ENCODE measurements at places on chromosomes 7 and 10.

- DNase-seq, result no peak
Observed at GRCh38 chr10:85612833-85613232, 753.8 kb downstream of the GRID1 start.

DNA sequence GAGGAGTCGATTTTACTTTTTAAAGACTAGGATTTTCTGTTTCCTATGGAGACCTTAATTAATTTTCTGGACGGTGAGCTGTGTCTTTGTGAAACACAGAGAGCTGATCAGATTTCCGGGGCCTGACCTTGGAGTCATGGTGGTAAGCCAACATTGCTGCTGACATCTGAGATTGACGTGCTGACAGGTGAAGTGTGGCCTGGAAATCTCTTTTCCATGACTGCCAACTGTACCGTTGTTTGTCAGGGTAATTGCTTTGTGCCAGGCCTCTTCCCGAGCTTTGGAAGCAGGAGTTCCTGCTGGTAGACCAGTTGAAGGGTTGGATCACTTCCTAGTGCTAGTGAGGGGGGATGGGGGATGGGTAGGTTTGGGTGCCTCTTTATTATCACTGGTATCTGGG is 71.2 kb downstream of the ADRA2A start:
- DNase-seq, result no peak

DNA sequence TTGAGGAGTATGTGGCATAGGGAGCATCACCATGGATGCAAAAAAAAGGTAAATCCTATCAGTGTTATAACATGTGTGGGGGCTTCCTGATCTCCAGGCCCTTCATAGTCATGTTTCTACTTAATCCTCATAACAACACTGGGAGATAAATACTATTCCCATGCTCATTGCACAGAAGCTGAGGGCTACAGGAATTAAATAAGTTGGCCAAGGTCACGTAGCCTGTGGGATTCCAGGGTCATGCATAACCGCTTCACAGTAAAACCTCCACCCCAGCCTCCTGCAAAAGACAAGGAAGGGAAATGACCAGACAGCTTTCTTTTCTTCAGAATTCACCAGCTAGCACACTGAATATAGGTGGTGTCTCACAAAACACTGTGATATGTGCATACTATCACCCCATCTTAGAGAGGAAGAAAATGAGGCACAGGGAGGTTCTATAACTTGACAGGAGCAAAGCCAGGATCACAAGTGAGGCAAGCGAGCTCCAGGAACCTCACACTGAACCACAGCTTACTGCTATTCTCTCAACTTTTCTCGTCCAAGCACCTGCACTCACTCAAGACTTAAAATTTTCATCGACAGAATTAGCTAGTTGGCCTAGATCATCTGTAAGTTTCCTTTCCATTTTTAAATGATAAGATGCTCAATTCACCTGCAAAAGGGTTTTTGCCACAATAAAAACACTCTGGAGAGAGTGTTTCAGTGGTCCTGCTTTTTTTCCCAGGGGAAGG is 13.4 kb downstream of the JAZF1 start:
- DNase-seq, result no peak

DNA sequence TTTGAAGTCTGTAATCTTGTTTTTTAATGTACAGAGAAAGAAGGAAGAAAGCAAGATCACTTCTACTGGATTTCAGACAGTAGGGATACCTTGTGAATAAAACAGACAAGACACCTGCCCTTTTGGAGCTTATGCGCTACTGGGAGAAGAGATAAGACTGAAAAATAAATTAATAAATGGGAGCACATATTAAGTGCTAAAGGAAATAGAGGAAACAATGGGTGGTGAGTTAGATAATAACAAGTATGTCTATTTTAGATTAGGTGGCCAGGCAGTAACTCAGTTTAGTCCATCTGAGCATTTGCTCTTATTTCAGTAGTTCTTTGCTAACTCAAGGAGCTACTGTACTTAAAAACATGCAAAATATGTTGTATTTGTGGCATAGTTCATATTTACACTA is 15.9 kb downstream of the MIOS start:
- no peak for DNase-seq

DNA sequence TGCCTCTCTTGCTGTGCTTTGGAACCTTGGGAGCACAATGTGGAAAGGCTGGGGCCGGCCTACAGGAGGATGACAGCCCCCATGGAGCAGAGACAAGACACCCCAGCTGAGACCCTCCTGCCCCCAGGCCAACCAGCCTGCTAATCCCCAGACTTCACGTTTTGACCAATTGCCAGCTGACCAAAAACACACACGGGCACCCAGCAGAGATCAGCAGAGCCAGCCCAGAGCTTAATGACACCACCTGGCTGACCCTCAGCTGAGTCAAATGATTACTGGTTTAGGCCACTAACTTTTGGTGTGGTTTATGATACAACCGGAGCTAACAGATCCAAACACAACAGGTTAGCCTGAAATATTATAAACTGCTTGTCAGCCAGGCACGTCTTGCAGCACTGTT is 111.2 kb upstream of the KIF5B start:
- no peak for DNase-seq

- no peak for DNase-seq
Observed at GRCh38 chr10:112912410-112912928, 37.6 kb upstream of the TCF7L2 start.

DNA sequence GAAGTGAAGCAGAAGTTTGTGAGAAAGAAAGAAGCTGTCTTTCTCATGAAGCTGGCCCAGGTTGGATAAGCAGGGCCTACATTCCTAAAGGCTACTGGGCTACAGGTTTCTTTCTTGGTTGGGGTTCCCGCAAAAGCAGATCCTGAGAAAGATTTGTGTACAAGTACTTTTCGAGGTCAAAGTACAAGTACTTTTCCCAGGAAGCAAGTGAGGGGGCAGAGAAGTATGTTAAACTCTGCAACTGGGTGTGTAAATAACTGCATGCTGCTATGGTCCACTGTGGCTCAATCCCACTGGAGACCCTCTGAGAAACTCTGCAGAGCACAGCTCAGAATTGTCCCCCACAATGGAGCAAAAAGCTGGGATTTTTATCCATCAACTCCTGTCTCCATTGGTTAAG is 28.7 kb downstream of the LSM5 start:
- no peak for DNase-seq

GRCh38 chr10:101438881-101439391 is 85.0 kb downstream of the BTRC start:
- DNase-seq, result no peak

- no peak for DNase-seq
Observed at GRCh38 chr7:147937428-147937827, 653.1 kb upstream of the C7orf33 start.

- no peak for DNase-seq
Observed at GRCh38 chr7:110105840-110106239, 985.1 kb upstream of the LRRN3 start.

- no peak for DNase-seq
Observed at GRCh38 chr7:158816995-158817394, 12.3 kb downstream of the ESYT2 start.

- no peak for DNase-seq
Observed at GRCh38 chr7:44936322-44936721, 42.5 kb downstream of the MYO1G start.

DNA sequence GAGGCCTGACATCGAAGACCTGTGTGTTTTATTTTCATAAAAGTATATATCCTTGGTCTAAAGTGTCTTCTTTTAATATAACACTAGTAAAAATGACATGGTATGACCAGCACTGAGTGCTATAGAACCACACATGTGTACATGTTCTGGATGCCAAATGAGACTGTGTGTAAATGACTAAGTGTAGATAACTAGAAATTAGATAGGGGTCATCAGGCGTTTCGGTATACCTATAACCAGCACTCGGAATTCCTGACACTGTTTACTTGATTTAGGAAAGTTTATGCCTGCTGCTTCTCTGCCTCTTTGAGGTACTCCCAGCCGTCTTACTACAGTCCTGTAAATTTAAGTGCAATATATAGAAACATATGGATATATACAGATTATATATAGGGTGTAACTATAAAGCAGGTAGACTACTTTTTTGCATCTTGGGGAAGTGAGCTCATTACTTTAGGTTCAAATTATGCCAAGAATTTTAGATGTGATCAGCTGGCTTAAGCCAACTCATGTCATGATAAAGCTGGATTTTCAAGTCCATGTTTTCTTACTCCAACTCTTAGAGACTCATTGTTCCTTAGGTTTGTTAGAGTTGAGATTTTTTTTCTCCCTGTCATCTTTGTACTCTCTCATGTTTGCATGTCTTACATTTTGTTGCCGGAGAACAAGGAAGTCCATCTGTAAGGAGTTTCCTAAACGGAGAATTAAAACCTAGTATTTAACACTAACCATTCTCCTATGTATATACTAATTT is 62.9 kb downstream of the KLHDC10 start:
- no peak for DNase-seq

DNA sequence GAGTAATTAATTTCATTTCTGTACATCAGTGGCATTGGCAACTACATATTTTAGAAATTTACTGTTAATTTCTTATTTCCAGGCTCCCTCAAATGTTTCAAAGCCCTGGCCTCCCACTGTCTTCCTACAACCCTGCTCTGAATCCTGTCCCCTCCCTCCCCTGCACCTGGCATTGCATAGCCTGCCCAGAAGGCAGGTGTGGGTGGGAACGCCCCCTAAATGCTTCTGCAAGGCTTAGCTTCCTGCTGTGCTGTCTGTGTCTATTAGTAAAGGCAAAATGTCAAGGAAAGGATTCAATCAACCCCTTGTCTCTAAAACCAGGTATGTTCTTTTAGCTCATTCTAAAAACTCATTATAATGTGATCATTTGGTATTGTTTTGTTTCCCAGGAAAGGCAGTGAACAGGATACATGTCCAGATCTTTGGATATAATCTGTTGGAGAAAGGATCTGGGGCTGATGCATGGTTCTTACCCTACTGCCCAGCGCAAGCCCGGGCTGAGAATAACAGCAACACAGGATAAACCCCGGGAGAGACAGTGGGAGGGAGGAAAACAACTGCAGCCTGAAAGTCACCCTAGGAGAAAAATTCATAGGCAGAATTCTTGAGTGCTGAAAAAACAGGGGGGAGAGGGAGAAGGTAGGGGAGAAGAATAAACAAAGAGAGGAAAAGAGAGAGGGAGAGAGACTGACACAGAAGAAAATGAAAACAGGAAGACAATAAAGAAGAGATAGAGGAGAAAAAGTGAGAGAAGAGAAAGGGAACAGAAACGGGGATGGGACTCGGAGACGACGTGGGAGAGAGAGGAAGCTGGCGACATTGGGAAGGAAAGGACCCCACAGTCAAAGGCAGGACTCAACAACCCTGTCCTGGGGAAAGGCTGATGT is 589 bp downstream of the ZNF488 start:
- DNase-seq, result no peak

DNA sequence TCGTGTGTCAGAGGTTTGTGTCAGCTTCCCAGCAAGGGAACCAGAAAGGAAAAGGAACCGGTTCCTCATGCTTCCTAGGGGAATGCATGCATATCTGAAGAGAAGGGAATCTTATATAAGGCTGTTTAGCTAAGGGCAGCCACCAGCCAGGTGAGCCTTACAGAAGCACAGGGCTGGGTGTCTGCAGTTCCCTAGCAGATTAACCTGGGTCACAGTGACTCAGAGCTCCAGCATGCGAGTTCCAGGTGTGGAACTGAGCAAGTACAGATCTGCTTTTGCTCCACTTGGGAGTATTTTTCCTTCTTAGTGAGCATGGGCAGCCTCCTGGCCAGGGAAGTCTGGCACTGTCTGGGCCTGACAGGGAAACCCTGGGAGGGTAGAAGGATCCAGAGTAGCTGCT is 957 bp upstream of the ANKRD2 start:
- DNase-seq, result no peak

DNA sequence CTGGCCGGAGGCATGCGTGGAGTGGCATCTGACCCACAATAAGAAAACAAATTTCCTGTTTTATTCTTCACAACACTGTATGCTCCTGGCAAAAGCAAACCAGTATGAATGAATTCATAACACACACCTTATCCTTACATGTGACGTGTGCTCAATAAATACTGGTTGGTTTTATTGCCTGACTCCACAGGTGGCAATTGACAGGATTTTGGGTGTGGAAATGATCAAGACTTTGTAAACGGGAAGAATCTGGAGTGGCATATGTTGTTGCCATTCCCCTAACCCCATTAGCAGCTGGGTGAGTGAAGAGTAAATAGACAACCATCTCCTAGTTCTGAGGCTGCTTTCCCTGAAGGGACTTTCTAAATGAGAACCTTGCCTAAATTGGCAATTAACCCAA is 215.5 kb upstream of the AOAH start:
- DNase-seq, result no peak

DNA sequence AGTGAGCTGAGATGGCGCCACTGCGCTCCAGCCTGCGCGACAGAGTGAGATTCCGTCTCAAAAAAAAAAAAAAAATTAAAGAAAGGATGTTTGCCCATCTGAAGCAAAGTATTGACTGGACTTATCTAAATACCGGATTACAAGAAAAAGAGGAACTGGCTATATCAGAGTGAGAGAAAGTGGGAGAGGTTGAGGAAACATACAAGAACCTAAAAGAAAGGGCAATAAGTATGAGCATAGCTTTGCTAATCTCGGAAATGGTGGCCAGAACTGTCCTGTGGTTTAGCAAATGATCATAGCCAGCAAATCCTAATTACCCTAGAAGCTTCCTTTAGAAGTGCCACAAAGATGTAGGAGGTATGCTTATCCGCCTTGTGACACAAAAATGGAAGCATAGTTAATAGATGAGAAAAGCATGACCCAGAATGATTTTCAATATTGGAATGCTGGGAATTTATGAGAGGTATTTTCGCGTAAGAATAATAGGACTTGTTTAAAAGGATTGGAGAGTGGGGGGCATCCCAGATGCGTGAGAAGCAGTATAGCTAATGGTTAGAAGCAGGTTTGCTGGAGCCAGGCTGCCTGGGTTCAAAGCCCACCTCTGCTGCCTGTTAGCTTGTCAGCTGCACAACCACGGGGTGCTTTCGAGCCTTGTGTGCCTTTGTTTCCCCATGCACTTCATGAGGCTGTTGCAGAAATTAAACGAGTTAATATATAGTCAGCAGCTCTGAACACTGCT is 1.2 kb upstream of the GTPBP4 start:
- DNase-seq, result no peak

GRCh38 chr10:58063861-58064480 is 203.7 kb downstream of the IPMK start:
- DNase-seq, result no peak

- no peak for DNase-seq
Observed at GRCh38 chr10:123522702-123523312, 143.3 kb upstream of the GPR26 start.

- DNase-seq, result no peak
Observed at GRCh38 chr7:150313870-150314269, 9.3 kb upstream of the LRRC61 start.

DNA sequence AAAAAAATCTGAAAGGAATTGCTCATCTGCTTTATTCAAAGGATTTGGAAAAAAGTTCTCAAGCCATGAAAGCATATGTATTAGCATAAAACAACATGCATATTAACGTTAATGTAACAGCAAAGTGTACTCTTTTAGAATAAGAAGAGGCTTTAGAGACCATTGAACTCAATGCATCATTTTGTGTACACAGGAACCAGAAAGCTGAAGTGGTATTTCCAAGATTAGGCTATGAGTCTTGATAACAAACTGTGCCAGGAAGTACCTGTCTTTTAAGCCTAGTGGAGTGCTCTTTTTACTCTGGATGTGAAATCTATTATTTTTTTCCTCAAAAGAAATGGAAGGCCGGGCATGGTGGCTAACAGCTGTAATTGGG is 164.2 kb downstream of the THSD7A start:
- no peak for DNase-seq

Data from CMK (cell line).